BJ (cell line): ENCODE measurements at places on chromosomes 6 and 20.

DNA sequence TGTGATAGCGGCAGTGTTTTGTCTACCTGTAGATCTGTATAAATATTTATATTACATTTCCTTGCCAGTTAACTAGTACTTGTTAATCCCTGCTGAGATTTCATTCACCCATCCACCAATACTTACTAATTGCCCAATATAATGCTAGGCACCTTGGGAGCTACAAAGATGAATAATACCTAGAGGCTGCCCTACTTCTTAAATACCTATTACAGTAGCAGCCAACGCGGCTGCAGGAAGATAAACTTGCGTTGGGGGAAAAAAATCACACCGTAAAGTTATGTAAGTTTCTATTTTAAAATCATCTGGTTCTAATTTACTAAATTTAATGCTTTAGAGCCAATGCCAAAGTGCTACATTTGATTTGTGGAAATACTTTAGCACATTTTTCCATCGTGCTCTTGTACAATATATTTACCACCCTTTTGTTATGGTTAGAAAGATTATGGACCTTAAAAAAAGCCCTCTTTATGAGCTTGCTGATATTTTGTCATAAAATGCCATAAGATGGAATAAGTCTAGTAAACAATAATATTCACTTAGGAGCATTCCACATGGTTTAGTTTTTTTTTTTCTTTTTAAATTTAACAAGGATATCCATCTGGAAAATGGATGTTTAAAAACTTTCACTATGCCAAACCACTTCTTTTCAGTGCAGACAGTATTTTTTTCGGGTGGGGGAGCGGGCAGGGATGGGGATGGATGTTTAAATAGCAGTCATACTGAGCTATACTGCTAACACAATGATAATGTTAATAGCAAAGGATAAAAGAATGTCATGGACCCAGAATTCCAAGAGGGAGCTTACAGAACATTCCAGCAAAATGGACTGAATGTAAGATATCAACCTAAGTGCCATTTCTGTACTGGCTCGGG, 13.2 kb upstream of the NEDD9 start:
- peak; percentile 93 for DNase-seq

DNA sequence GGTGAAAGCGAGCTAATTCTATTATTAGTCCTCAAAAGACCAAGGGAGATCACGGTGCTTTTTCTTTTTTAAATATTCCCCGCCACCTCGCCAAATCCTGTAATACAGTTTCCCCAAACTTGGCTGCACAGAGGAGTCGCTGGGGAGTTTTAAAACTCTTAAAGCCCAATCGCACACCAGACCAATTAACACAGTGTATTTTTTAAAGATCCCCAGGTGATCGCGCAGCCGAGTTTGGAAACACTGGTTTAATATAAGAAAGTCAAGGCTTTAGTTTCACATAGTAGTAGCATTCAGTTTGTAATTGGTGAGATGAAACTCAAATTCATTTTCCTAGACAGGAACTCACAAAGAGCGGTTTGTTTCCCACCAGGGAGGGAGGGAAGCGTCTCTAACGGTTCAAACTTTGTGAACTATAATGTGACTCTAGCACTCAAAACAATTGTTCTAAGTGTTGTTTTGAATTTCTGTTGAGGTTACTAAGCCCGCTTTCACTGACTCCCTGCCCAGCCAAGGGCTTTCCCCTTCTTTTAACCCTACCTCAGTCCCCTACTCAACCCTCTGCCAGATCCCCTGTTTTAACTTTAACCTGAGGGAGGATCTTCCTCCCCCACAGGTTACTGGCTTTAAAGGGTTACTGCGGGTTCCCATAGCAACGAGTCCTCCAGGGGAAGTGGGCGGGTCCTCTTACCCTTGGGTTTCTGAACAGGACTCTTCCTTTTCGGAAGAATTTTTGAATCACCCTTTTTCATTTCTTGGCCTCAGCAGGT, 25.7 kb upstream of the BTBD3 start:
- no peak for DNase-seq

DNA sequence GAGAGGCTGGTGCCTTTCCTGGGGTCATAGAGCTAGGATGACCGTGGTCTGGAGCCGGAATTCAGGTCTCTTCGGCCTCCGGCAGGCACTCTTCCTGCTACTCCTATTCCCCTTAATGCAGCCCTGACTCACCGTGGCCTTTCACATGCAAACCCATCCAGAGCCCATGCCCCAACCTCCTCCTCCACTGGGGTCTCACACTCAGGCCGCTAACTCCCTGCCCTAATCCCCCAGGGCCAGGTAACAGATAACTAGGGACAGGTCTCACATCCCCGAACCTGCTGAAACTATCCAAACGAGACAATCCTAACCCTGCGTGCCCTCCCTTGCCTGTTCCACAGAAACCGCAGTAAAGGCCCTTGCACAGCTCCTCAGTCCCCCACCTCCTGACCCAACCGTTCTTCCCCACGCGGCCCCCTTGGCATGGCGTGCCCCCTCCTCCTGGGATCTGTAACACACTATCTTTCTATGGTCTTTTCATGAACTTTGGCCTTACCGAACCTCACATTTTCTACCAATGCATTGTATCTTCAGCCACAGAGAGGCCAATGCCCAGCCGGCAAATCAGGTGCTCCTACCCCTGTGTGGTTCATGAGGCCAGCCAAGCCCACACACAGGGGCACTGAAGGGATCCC, 245.4 kb upstream of the EXOC2 start:
- no peak for DNase-seq

- DNase-seq, result no peak
Observed at GRCh38 chr6:35710241-35710847, 21.6 kb upstream of the FKBP5 start.

GRCh38 chr6:170132011-170132521, 158.8 kb downstream of the DLL1 start:
- DNase-seq, result no peak

GRCh38 chr6:158357570-158358216, 45.4 kb downstream of the TULP4 start:
- DNase-seq, result no peak

DNA sequence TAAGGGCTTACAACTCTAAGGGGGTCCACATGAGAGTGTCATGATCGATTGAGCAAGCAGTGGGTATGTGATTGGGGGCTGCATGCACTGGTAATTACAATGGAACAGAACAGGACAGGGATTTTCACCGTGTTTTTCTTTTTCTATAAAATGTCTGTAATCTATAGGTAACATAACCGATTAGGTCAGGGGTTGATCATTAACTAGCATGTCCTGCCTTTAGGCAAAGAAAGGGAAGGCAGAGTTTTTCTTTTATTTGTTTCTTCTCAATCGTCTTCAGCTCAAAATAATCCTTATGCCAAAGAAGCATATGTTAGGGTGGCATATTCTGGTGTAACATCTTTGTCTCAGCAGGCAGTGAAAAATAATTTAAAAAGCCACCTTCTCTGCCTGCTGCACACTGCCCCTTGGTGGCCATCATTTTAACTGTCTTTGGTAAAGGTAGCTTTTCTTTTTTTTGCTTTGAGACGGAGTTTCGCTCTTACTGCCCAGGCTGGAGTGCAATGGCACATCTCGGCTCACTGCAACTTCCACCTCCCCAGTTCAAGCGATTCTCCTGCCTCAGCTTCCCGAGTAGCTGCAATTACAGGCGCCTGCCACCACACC, 9.7 kb upstream of the CEP43 start:
- DNase-seq, result no peak

DNA sequence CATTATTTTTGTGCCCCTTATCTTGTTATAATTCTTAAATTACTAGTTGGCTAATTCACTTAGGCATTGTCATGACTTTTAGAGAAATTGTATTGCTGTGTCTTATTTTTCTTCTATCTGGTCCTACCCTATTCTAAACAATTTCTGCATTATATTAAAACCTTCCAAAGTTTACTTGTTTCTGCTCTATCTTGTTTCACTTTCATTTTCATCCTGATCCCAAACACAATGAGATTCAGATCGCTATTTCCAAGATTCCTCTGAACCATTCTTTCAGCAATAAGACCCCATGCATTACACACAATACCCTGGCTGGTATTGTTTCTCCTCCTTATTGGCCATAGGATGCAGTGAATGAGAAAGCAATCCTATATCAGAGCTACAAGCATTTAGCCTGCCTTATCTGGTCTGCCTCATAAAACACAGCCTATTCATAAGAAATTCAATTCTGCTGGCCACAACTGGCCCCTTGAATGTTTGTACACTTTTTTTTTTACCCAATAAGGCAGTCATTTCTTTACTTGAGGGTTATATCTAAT, 69.9 kb upstream of the POU3F2 start:
- DNase-seq, result no peak

GRCh38 chr6:110672122-110672521, 143.1 kb downstream of the CDK19 start:
- no peak for DNase-seq

DNA sequence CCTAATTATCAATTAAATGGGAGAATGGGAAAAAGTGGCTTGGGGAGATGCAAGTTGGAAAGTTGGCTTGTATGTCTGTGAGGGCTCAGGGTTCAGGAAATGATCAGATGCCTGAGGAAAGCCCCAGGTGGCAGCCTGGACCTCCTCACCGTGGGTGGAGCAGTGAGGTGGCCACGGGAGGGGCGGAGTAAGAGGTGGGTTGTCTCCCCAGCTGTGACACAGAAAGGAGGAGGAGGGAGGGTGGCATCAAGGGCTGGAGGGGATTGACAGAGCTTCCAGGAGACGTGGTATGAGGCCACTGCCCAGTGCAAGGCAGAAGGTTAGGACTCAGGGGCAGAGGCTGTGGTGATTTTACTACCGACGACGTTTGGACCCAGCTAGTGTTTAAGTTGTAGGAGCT, 672.2 kb downstream of the PRKN start:
- DNase-seq, result no peak

GRCh38 chr6:131858765-131859415, 51.1 kb downstream of the ENPP1 start:
- peak; percentile 49 for DNase-seq

GRCh38 chr20:63628246-63628975, 1.5 kb upstream of the GMEB2 start:
- no peak for DNase-seq

GRCh38 chr6:131258816-131259476, 123.7 kb downstream of the AKAP7 start:
- DNase-seq, result no peak

- no peak for DNase-seq
Observed at GRCh38 chr20:17827759-17828559, 128.2 kb downstream of the BANF2 start.

DNA sequence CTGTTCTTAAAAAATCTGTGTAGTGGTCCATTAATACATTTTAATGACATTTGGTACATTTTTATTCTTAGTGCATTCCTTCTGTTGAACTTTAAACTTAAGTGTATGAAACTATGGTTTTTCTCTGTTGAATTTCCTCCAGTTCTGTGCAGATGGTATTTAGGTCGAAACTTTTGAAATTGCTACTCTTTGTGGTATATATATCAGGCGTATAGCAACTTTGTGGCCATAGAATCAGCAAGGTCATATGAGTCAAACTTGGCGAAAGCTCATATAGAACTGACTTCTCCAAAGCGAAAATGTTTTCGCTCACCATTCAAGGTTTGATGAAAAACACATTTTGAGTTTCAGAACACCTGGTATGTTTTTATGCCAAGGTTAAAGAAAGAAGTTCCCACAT, 93.7 kb downstream of the MAP3K4 start:
- DNase-seq, result no peak

DNA sequence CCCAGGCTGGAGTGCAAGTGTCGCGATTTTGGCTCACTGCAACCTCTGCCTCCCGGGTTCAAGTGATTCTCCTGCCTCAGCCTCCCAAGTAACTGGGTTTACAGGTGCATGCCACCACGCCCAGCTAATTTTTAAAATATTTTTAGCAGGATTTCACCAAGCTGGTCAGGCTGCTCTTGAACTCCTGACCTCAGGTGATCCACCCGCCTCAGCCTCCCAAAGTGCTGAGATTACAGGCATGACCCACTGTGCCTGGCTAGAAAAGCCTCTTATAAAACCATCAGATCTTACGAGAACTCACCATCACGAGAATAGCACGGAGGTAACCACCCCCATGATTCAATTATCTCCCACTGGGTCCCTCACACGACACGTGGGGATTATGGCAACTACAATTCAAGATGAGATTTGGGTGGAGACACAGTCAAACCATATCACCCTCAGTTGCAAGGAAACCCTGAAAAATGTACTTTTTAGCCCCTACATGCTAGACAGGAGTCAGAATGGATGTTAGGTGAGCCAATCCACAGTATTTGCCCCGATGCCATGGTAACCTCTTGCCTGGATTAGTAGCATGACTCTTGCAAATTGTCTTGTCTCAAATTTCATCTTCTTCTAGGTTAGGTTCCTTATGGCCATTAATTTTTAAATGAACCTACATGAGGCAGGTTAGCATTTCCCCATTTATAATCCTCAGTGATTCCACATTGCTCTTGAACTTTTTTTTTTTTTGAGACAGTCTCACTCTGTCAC, 17.1 kb upstream of the SASH1 start:
- no peak for DNase-seq

DNA sequence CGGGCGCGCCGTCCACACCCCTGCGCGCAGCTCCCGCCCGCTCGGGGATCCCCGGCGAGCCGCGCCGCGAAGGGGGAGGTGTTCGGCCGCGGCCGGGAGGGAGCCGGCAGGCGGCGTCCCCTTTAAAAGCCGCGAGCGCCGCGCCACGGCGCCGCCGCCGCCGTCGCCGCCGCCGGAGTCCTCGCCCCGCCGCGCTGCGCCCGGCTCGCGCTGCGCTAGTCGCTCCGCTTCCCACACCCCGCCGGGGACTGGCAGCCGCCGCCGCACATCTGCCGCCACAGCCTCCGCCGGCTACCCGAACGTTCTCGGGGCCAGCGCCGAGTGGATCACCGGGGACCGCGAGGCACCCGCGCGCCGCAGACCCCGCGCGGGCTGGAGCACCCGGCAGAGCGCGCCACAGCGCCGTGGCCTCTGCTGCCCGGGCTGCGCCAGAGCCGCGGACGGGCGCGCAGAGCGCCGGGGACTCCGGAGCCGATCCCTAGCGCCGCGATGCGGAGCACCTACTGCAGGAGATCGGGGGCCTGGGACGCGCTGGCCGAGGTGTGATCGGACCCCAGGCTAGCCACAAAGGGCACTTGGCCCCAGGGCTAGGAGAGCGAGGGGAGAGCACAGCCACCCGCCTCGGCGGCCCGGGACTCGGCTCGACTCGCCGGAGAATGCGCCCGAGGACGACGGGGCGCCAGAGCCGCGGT, at the start of gene BMP2:
Gene BMP2, plus strand, starts transcription at position 151 of the 692 bp plus-strand sequence. CDS start 2,441 bp downstream, outside the sequence.
- DNase-seq, result no peak

GRCh38 chr6:122838060-122838780, 49.2 kb downstream of the SMPDL3A start:
- DNase-seq, result no peak

- DNase-seq, result no peak
Observed at GRCh38 chr20:3414122-3414521, 6.7 kb upstream of the DNAAF9 start.

GRCh38 chr20:53918949-53919361, 151.4 kb downstream of the BCAS1 start:
- DNase-seq, result no peak

DNA sequence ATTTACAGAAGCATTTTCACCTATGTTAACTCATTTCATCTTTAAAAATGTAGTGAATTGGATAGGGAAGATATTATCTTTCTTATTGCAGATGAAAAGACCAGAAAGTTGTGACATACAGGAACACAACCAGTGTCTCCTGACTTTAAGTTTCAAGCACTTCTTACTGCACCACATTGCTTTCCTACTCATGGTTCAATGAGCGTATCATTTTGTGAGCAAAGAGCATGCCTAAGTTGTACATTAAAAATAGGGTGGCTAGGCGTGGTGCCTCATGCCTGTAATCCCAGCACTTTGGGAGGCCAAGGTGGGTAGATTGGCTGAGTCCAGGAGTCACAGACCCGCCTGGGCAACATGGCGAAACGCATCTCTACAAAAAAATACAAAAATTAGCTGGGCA, 21.2 kb upstream of the RNGTT start:
- DNase-seq, result no peak

GRCh38 chr6:116229287-116229913, 24.5 kb downstream of the TSPYL4 start:
- DNase-seq, result peak; percentile 46

- DNase-seq, result no peak
Observed at GRCh38 chr6:87623248-87623647, 33.3 kb downstream of the ORC3 start.
